Heart right ventricle (tissue), 16 donors: ENCODE measurements at places on chromosomes 7 and 10. TPM values are rescaled to one million over a fixed set of nuclear protein-coding genes. Genes with fewer than 3 reads are reported as not detected.

GRCh38 chr10:6840201-6840691, 260.2 kb upstream of the PRKCQ start:
- no peak for DNase-seq

- no peak for DNase-seq
Measured at GRCh38 chr10:12431151-12432101, 82.1 kb downstream of the CAMK1D start.

DNA sequence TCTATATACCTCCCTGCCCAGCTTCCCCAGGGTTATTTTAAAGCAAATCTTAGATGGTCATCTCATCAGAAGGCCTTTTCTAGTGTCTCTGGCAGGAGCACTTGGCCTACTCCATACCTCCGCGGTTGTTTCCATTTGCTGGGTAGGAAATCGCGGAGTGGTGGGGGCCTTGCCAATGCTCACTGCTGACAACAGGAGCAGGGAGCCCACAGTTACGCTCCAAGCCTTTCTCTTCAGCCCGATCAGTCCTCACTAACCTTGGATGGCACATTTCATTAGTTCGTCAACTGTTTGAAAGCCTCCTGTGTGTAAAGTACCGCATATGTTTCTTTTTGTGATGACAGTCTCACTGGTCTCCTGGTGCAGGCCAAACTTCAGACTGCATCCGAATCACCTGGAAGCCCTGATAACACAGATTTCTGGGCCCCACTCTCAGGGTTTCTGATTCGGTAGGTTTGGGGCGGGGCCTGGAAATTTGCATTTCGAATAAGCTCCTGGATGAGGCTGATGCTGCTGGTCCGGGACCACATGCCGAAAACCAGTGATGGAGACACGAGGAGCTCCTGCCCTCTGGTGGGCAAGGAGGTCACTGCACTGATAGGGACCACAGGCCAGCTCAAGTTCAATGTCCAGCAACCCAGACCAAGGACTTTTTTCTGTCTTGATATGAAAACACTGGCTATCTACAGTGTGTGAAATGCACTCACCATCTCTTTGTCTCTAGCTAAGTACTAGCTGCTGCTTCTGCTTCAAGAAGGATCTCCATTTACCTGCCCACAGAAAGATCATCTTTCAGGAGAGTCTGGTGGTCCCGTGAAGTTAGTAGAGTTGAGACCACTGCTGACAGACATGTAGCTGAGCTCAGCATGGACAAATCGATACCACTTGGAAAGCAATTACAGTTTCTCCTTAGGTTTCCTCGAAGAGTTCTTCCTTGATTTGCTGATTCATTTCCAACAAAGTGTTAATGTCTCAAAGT, 14.0 kb downstream of the LRGUK start:
- DNase-seq, result peak; percentile 53

GRCh38 chr7:99080679-99081078, 63.2 kb downstream of the SMURF1 start:
- no peak for DNase-seq

DNA sequence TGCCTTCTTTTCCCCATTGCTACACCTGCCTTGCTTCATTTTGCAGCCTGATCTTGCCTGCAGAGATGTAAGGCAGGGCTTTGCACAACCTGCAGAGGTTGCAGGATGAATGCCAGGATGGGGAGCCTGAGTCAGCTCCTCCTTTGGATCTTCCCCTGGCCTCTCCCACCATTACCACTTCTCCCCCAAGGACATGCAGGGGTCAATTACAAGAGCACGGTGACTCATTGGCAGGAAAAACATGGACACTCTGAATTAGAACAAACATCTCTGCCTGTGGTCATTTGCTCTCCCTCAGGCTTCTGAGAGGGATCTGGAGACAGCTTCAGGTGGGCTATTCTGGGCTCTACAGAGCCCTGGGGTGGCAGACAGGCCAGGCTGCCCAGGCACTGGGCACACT, 89.2 kb downstream of the HERPUD2 start:
- DNase-seq, result no peak

GRCh38 chr7:44325201-44325671, at the start of gene CAMK2B:
CAMK2B (minus strand) TSS chr7:44325594; CDS start chr7:44325421, 173 bp downstream.
- no peak for DNase-seq

- no peak for DNase-seq
Measured at GRCh38 chr10:76939933-76940468, 697.6 kb downstream of the KCNMA1 start.

GRCh38 chr10:54796881-54797280, 4.2 kb downstream of the PCDH15 start:
- DNase-seq, result no peak

DNA sequence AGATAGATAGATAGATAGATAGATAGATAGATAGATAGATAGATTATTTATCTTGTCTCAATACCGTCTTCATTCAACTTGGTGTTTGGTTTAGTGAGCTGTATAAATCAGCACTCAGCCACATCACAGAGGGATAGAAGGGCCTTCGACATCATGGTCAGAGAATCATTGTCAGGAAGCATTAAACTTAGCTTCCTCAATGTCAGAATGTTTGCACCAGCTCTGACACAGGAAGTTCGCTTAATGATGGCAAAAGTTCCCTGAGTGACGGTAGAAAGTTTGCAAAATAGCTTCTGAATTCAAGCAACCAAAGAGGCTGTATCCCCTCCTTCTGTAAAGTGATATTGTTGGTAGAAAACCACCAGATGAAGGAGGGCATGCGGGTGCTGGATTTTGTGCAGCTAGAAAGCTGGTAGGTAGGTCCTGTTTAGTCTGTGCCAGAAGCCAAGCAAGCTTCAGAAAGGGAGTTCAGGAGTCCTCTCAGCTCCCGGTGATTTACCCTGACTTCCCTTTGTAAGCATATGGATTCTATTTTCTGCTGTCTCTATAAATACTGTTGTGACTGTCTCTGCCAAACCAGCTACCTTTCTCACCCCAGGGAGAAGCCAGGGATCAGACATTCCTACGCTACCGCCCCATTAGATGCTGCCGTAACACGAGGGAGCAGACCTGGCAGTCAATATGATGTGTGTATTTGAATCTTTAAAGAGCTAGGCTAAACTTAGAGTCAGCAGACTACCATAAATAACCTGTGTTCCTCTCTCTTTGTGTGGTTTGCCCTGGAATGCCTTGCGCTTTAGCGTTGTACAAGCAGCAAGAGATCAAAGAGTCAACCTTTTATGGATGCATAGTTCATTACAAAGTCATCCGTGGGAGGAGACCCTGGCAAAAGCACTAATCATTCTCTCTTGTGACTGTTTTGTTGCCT, 200.5 kb upstream of the KIAA1217 start:
- DNase-seq, result no peak

GRCh38 chr7:151243045-151243349, 5.5 kb downstream of the SMARCD3 start:
- DNase-seq, result no peak

- no peak for DNase-seq
Measured at GRCh38 chr10:790821-791551, 101.5 kb upstream of the DIP2C start.

- no peak for DNase-seq
Measured at GRCh38 chr10:33109788-33110469, 151.9 kb upstream of the ITGB1 start.

DNA sequence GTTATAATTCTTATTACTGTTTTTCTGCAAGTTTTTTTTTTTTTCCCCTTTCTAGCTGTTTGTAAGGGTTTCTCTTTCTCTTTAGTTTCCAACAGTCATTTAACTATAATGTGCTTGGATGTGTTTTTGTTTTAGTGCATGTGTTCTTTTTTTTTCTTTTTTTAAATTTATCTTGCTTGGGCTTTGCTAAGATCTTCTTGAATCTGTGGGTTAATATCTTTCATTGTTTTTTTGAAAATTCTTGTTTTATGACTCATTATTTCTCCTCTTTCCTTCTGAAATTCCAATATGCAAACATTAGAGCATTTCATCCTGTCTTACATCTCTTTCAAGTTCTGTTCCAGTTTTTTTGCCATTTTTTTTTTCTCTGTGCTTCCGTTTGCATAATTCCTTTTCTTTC, 5.7 kb upstream of the HK1 start:
- no peak for DNase-seq

- DNase-seq, result no peak
Measured at GRCh38 chr10:124150807-124151417, 57.5 kb upstream of the CHST15 start.

DNA sequence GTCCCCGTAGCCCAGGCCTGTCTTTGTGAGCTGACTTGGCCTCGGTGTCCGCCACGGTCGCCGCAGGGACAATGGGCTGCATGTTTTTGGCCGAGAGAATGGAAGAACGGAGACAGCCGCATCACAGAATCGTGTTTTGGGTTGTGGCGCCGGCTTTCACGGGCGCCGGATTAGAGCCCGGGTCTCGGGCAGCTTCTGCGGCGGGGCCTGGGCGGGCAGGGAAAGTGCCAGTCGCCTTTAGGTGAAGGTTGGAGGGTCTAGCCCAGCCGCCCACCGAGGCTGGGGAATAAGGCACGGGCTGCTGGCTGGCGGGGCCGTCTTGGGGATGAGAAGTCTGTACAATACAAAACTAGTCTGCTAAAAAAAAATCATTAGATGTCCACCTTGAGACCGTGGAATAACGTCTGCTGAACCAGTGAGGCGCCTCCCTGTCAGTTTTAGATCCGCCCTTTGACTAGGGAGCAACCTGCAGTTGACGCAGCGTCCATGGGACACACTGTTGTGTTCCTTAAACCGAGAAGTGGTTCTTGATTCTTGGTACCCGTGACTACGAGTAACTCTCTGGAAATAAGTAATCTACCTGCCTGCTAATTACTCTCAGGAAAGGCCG, 577 bp downstream of the DNAJB9 start:
- peak; percentile 35 for DNase-seq

The TRIM4 gene
- total RNA-seq, result 7.2 TPM

The DHX32 gene
- total RNA-seq, result 44.9 TPM

The ATRNL1 gene
- total RNA-seq, result 22.4 TPM

The EGFR gene
- 11.2 TPM for total RNA-seq

The UCMA gene
- total RNA-seq, result not detected

The GRM3 gene
- not detected for total RNA-seq

The UBE3C gene
- total RNA-seq, result 49.2 TPM

The ABCC2 gene
- total RNA-seq, result 0.13 TPM

The OR13A1 gene
- total RNA-seq, result not detected

The CLEC2L gene
- total RNA-seq, result 0.97 TPM

The ASB13 gene
- total RNA-seq, result 13.0 TPM

The HTR5A gene
- total RNA-seq, result not detected
